ENCODE measurements at places on chromosomes 11 and 22.

DNA sequence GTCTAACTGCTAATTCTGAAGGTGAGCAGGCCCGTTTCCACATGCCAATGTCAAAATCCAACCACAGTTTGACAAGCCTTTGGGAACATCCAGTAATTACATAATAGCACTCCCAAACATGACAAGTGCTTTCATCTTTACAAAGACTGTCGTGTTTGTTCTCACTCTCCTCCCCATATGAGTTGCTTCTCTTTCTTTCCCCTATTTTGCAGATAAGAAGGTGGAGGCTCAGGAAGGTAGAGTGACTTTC, 55.9 kb upstream of the CD44 start:
- DNase-seq, result no peak

GRCh38 chr11:15613251-15613650, 498.5 kb downstream of the INSC start:
- no peak for DNase-seq

- no peak for DNase-seq
Measured at GRCh38 chr11:125064070-125064469, 965 bp downstream of the SLC37A2 start.

- DNase-seq, result no peak
Measured at GRCh38 chr11:128581561-128582272, 5.6 kb downstream of the ETS1 start.

- no peak for DNase-seq
Measured at GRCh38 chr11:128727796-128728431, 34.0 kb downstream of the FLI1 start.

DNA sequence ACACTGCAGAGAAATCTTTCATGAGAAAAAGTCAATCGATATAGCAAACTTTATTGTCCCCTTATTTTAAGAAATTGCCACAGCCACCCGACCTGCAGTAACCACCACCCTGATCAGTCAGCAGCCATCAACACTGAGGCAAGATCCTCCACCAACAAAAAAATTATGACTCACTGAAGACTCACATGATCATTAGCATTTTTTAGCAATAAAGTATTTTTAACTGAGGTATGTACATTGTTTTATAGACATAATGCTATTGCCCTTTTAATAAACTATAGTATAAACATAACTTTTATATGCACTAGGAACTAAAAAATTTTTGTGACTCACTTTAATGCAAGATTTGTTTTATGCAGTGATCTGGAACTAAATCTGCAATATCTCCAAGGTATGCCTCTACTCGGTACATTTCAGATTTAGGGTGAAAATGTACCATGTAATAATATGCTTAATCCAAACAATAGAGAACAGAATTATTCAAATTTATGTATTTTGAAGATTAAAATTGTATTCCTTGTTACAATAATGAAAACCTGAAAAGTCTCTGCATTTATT, 79.2 kb upstream of the CEP126 start:
- no peak for DNase-seq

DNA sequence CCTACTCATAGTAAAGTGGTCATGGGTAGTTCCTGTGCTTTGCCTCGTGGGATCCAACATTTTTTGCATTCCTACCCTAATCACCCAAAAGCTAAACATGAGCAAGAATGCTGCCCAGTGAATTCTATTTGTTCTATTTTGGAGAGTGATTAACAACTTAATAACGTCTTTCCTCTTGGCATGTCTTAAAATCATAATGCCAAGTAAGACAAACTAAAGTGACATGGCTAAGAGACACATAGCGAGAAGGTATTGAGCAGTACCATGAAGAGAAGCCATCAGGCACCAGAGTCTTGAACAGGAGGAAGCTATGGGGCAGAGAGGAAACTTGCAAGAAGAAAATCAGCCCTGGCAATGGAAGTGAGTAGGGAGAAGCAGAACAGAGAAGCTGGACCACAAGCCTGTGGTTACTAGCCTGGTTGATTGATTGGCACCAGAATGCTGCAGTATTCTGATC, 32.0 kb downstream of the EXPH5 start:
- DNase-seq, result no peak

DNA sequence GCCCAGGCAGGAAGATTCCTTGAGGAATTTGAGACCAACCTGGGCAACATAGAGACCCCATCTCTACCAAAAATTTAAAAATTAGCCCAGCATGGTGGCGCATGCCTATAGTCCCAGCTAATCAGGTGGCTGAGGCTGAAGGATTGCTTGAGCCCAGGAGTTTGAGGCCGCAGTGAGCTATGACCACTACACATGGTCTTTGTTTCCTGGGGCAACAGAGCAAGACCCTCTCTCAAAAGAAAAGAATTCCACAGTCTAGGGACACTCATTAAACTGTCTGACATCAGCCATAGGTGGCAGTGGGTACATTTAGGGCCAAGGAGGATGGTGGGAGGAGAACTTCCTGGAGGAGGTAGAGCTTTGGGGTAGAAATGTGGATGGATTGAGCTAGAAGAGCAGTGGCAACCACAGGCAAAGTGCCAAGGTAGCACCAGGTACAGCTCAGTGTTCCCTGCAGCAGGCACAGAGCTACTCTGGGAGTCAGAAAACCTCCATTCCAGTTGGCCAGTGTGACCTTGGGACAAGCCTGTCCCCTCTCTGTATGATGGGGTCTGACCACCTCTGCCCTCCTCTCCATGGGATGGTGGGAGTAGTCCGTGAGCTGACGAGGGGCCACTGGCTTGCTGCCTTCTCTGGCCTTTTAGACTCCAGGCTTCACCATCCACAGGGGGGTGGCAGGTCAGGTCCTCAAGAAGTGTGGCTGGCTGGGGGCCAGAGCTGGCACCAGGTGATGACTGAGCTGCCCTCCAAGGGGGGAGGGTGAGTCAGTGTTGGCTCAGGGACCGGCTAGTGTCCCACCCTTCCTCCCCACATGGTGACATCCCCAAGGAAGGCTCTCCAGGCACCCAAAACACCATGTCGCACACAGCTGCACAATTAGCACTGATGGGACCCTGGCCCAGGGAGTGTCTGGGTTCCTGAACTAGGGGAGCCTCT, 3.7 kb upstream of the CLCF1 start:
- DNase-seq, result no peak

GRCh38 chr11:6249770-6250555, 9.7 kb upstream of the CCKBR start:
- DNase-seq, result no peak

GRCh38 chr11:134342572-134343340, 11.0 kb downstream of the GLB1L2 start:
- no peak for DNase-seq

- DNase-seq, result no peak
Measured at GRCh38 chr11:12193515-12194336, 83.3 kb downstream of the MICAL2 start.

DNA sequence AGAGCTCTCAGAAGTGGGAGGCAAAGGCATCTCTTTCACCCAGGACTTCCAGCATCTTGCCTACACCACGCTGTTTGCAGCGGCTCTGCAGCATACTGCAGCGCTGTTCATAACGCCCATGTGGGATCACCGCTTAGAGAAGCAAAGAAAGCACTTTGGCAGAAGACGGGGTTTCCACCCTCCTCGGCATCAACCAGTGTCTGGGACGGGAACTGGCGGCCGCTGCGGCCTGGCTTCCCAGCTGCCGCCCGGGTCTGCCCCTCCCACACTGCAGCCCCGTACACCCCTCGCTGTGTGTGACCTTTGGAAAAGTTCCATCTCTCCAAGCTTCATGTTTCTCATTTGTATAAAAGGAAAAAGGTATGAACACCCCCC, 545 bp upstream of the TIRAP start:
- no peak for DNase-seq

- no peak for DNase-seq
Measured at GRCh38 chr22:31346733-31347250, 646 bp upstream of the PATZ1 start.

GRCh38 chr11:14725150-14725549, 81.5 kb downstream of the PDE3B start:
- DNase-seq, result no peak

DNA sequence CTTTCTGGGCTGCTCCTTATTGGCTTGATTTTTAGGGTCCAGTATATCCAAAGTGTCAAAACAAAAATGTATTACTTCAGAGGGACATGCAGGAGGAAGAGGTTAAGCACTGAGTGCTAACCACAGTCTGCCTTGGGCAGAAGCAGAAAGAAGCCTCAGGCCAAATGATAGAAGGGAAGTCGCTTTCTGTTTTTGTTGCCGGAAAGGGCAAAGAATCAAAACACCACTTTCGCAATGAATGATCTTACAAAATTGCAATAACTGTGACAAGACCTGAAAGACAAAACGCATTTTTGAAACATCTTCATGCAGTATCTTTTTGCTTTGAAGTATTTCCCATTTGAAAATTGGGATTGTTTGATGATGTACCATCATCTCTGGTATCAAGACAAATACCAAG, 70.1 kb upstream of the PICALM start:
- no peak for DNase-seq

DNA sequence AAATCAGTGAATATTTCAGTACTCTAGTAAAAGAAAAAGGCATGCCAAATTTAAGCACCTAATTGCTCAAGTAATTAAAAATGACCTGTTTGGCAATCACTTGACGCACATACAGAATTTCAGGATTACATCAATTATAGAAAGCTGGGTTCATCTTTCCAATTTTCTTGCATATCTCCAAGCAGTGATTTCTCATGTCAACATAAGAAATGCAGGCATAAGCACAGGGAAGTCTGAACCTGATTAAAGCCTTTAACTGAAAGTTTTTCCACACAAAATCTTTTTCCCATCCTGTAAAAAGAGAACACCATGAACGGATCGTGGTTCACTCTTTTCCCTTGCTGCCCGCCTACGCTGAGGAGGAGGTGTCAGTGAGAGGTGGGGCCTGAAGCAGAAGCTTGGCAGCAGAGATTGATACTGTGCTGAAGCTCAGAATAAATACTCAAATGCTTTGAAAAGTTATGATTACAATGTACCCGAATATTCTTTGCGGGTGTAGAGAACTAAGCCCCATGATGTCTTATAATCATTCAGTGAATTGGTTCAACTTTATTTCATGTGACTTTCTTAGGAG, 704.1 kb upstream of the CCDC90B start:
- DNase-seq, result no peak

GRCh38 chr11:80083531-80083951, 642.7 kb upstream of the TENM4 start:
- DNase-seq, result no peak

DNA sequence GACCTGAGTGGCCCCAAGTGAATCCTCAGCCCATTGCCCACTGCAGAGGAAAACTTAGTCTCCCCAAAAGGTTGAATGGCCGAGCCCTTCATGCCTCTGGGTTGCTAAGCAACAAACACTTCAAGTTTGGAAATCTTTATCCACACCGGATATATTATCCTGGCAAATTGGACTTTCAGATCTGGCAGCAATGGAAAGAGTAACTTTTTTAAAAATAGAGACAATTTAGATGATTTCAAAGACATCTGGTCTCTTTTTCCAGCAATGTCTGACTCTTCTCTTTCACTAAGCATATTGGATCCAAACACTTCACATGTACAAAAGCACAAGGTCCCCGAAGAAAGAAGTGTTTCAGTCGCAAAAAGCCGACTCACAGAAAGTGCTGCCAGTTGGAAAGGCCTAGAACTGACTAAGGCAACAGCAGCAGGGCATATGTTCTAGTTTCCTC, 505.3 kb downstream of the SOX6 start:
- no peak for DNase-seq

GRCh38 chr22:48179571-48180546, 1417.4 kb downstream of the TBC1D22A start:
- no peak for DNase-seq

DNA sequence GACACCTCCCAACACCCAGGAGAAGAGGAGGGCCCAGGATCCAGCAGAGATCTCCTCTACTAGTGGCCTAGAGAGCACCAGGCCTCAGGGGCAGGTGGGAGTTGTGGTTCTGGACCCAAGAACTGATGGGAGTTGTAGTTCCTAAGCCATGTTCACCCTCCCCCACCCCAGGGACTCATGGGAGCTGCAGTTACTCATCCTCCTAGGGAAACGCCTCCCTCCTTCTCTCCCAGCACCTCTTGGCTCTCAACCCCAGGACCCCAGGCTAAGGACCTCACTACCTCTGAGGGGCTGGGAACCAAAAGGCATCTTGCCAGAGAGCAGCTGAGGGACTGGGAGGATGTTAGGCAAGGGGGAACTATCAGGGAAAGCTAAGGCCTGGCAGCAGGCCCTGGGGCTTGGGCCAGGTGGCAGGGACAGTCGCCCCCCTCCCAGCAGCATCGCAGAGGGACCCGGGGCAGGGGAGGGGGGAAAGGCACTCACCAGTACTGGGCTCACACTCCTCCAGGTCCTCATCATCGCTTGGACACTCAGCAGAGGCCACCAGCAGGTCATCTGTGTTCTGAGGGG, 28.9 kb downstream of the SLC22A12 start:
- no peak for DNase-seq

DNA sequence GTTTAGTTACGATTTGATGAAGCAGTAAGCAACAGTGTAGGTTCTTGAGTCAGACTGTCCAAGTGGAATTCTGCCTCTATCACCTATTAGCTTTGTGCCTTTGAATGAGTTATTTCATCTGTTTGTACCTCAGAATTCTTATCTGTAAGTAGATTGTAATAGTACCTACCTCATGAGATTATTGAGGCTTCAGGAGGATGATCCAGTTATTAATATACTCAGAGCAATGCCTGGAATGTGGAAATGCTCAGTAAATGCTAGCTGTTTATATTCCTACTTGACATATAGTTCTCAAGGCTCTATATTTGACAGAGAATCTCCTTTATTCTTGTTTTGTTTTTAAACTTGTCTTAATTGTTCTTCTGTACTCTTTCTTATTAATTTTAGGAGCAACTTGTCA, 70.1 kb downstream of the SFI1 start:
- DNase-seq, result no peak

DNA sequence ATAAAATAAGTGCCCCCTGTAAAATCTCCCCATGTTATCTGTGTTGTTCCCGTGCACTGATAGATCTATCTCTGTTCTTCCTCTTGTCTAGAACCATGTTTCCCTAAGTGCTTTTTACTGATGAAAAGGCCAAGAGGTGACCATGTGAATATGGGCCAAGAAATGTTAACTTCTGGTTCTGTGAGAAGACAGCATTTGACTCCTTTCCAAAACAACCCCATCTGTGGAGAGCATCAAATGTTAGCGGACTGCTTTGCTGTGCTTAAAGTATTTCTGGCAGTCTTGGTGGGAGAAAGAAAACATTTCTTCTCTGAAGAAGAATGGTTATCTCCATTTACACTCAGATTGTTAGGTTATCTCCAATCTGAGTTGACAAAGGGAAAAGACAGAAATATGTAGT, 58.6 kb upstream of the GUCY1A2 start:
- DNase-seq, result no peak

- DNase-seq, result no peak
Measured at GRCh38 chr11:103924166-103925013, 112.0 kb upstream of the DDI1 start.

DNA sequence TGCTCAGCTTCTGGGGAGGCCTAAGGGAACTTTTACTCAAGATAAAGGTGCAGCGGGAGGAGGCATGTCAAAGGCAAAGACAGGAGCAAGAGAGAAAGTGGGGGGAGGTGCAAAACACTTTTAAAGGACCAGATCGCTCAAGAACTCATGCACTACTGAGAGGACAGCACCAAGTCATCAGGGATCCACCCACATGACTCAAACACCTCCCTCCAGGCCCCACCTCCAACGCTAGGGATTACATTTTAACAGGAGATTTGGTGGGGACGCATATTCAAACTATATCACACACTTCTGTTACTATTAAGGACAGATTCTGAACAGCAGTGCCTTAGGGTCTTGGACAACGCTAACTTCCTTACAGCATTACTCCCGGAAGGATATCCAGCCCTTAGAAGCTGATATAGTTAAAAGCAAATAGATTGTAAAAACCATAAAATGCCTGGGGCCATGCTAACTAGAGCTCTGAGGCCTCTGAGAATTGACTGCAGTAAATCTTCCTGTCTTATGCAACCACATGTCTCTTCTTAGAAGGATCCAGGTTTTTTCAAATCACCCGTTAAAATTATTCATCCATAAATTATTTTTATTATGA, 16.7 kb upstream of the ZC3H12C start:
- no peak for DNase-seq
